ENCODE measurements at places on chromosomes 4 and X. TPM values are rescaled to one million over a fixed set of nuclear protein-coding genes. Genes with fewer than 3 reads are reported as not detected.

SMPX gene
- not detected for total RNA-seq

ARHGEF38 gene
- total RNA-seq: not detected

HSFX2 gene
- total RNA-seq: 0.96 TPM

SOX3 gene
- not detected for total RNA-seq

STK32B gene
- 13.7 TPM for total RNA-seq

PCDH11X gene
- not detected for total RNA-seq

F8A1 gene
- 8.9 TPM for total RNA-seq

FRAS1 gene
- total RNA-seq: 0.10 TPM

PSAPL1 gene
- not detected for total RNA-seq

BEX4 gene
- 2.6 TPM for total RNA-seq

UGT2B11 gene
- total RNA-seq: not detected

CASP3 gene
- 56.1 TPM for total RNA-seq

- peak; percentile 1 for DNase-seq
Measured at GRCh38 chr4:47287735-47288134, 175.8 kb downstream of the COMMD8 start.

DNA sequence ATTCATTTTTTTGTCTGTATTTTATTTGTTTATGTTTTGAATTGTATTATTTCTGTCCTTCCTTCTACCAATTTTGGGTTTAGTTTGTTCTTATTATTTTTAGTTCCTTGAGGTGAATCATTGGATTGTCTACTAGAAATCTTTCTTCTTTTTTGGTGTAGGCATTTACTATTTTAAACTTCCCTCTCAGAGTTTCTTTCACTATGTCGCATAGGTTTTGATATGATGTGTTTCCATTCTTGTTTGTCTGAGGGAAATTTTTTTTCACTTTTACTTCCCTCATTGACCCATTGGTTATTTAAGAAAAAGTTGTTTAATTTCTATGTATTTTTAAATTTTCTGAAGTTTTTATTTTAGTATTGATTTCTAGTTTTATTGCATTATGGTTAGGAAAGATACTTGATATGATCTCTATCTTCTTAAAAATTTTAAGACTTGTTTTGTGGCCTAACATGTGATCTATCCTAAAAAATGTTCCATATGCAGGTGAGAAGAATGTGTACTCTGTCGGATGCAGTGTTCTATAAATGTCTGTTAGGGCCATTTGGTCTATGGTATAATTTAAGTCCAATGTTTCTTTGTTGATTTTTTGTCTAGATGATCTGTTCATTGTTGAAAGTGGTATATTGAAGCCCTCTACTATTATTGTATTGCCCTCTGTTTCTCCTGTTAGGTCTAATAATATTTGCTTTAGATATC, 68.8 kb downstream of the IL15 start:
- no peak for DNase-seq

- no peak for DNase-seq
Measured at GRCh38 chr4:127523369-127523768, 109.4 kb upstream of the INTU start.

DNA sequence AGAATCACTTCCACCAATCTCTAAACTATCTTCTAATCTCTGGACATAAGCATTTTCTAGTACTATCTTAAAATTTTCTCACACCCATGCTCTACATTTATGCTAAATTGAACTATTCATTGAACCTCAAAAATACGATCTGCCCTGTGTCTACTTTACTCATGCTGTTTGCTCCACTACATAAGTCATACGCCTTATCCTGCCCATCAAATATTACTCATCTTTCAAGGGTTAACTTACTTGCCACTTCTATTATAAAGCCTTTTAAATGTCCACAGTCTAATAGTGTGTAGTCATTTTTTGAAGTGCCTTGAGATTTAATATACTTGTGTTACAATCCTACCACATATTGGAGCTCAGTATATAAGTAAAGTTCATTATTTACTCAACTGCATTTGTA, 727.7 kb upstream of the SLIT2 start:
- DNase-seq: no peak

DNA sequence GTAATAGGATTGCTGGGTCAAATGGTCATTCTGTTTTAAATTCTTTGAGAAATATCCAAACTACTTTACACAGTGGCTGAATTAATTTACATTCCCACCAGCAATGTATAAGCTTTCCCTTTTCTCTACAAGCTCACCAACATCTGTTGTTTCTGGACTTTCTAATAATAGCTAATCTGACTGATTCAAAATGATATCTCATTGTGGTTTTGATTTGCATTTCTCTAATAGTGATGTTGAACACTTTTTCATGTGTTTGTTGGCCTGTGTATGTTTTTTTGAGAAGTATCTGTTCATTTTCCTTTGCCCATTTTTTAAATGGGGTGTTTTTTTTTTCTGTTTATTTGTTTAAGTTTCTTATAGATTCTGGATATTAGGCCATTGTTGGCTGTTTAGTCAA, 659.0 kb upstream of the GNPDA2 start:
- DNase-seq: no peak

DNA sequence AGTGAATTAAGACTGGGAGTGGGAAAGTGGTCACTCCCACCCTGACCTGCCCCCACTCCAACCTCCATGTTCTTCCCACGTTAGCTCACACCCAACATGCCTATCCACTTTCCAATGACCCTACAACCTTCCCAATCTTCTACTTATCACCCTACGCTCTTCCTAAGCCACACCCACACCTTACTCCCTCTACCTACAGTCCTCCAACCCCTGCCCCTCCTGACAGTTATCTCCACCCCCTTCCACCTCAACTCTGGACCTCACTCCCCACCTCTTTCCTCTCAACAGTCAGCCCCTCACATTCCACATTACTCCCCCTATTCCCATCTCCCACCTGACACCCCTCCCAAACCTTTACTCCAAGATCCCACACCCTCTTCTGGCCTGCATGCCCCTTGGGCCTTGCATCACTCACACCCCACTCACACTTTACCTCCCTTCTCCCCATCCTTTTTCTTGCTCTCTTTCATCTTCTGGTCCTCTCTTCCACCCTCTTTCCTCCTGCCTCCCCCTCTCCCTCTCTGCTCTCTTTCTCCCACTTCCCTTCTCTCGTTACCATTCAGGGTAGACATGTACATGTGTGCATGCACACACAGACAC, 6.9 kb downstream of the NALF2 start:
- no peak for DNase-seq

DNA sequence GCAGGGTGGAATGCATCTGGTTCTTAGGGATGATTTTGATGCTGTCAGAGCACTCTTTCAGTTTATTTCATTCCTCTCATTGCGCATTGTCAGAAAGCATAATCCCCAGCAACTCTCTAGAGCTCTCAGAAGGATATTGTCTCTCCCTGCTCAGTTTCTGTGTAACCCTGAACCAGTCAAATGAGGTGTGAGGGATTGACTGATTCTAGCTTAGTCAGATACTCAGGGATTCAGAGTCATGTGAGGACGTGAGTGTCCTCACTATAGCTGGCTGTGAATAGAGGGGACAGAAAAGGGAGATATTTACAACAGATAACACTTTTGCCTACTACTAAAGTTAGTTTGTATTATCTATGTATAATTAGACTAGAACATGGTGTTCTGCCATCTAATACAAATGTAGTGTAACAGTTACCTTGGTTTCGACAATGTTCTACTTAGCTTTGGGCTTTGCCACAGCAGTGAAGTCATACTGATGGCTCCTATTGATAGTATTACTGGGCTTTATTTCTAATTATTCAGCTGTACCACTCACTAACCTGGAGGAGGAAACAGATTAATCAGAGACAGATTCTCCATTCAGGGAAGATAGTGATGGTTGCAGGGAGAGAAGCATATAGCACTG, 19.5 kb downstream of the AP1AR start:
- DNase-seq: no peak

- DNase-seq: peak; percentile 29
Measured at GRCh38 chrX:120125444-120125843, 9.7 kb upstream of the RHOXF1 start.

- peak; percentile 38 for DNase-seq
Measured at GRCh38 chrX:39159921-39160507, 358.8 kb downstream of the MID1IP1 start.

DNA sequence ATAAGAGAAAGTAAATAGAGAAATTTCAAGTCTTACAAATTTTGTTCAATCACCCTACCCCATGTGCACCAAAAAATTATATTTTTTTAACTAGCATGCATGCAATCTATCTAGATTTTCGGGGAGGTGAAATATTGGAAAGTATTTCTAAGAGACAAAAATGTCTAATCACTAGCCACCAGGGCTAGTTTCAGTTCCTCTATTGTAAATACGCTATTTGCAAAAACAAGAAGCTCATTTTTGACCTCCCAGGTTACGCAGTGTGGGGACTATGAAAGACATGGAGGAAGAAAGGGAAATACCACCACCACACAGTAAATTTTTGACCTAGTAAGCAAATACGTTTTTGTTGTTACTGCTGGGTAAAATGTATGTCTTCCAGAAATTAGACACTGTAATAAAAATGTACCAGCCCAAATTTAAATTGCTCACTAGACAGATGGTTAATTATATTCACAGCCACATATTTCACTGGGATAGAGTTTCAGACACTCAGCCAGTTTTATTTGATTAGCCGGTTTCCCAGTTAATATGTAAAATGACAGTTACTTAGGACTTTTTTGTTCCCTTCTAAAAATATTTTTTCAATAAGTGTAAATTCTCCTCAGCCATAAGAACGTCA, 2.2 kb downstream of the NEXMIF start:
- DNase-seq: no peak

DNA sequence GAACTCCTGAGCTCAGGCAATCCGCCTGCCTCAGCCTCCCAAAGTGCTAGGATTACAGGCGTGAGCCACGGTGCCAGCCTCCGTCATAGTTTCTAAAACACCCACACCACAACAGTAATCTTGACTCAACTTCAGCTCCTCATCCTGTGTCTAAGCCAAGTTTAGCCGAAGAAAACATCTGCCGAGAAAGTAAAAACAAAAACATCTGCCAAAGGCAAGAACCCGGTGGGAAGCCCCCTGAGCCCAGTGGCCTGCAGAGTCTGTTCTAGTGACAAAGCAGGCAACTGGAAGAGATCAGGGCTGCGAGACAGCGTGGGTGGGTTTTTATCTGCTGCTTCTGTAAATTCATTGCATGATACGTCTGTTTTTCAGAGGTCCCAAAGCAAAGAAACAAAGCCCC, 26.6 kb upstream of the CD99 start:
- peak; percentile 16 for DNase-seq

DNA sequence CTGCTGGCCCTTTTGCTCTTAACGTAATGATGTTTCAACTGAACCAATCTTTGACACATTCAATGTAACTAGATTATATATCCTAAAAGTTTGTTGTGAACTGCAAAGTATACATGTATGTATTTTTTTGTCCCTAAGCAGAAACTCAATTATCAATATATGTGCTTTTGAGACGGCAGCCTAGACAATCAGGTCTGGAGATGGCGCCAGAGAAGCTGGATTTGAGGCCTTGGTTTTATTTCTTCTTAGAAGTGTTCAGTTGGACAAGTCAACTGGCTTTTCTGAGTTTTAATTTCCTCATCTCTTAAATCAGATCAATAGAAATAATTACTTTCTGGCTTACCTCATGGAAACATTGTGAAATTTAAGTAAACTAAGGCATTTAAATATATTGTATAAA, 62.5 kb downstream of the DCAF8L1 start:
- no peak for DNase-seq

DNA sequence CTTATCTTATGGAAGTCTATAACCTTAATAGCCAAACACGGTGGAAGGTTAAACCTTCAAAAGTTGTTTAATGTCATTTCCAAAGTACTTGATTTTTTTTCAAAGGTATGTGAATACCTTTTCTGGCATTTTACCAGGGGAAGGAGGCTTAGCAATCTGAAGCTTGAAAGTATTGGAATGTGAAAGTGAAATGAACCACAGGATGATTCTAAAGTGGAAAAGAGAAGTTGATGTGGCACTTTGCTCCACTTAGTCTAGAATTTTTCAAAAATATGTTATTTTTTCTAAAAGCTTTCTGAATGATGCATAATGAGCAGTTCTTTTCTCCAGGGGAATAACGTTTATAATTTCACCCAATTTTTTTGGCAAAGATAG, 19.2 kb downstream of the PI4K2B start:
- no peak for DNase-seq

DNA sequence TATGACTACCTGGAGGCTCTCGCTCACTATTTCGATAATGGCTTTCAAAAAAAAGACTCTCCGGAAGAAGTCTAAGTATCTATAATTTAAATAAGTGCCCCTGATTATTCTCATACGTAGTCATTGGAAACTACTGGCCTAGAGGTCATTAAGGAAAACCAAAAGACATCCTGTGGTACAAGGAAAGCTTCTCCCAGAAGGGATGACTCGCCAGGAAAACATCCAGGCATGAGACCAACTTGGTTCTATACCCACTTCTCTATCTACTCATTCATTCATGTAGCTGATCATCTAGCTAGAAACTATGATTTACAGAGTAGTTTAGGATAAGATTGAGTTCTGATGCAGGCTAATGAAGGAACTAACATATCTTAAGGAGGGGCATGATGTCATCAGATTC, 37.7 kb downstream of the SOX3 start:
- DNase-seq: peak; percentile 9

DNA sequence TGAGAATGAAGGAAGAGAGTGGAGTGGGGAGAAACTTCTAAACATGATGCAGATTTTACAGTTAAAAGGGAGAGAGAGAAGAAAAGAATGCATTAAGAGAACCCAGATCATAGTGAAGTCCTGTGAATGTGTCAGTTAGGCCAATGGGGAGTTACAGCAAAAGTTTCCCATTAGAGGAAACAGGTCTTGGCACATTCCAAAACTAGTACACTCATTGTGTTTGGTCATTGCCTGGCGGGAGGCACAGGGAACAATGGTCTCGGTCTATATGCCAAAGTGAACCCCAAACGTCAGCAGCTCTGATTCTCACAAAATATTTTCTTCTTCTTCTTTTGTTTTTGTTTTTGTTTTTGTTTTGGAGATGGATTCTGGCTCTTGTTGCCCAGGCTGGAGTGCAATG, 284.5 kb upstream of the CTSO start:
- DNase-seq: no peak

- DNase-seq: peak; percentile 7
Measured at GRCh38 chr4:54255881-54256280, 26.8 kb downstream of the PDGFRA start.

DNA sequence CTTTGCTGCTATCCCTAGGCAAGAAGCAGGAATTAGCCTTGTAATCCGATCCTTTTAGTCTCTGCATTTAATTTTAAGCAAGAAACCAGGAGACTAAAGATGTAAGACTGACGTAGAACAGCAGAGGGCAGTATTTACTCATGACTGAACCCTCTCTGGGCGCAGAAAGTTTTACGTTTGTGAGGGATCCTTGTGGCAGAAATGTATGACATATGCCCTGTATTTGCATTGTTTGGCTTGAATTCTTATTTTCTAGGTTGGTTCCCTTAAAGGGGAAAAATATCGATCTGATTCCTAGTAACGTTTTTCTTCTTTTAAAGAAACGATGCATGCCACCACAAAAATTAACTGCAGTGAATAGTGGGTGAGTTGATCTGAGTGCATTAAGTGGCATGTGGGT, 1.3 kb upstream of the FAT4 start:
- DNase-seq: peak; percentile 74

DNA sequence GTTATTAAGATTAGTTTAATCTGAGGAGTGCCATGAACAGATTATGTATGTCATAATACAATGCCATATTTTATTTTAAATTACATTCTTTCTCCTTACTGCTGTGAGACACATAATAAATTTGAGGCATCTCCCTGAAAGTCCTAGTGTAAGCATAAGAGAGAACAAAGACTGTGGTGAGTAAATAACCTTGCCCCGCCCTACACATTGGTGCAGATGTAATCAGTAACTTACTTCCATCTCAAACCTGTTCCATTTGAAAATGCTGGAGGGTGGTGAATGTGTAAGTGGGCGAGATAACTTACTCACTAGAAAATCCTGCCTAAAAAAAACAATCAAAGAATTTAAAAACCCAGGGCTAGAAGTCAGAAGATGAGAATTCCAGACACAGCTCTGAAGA, 338.1 kb upstream of the SLIT2 start:
- DNase-seq: no peak
